Fibroblast of the aortic adventitia (primary cell): ENCODE measurements at places on chromosomes 2 and 18.

- DNase-seq, result peak; percentile 83
These were observed 28.0 kb downstream of the GCG start for GRCh38 chr2:162123806-162124758.

DNA sequence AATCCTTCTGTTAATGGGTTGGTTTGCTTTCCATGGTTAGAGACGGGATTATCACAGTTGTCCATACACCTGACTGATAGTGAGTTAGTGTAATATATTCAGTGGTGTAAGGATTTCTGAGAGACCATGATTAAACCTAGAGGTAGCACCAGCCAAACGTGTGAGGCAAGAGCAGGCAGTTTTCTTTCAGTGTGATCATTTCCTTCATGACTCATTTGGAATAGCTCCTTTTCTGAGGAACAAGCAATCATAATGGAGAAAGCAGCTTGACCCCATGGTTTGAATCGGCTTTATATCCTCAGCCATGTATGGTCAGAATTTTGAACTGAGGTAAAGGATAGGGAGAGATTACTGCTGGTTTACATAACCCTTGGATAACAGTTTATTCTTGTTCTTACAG lies 2.9 kb downstream of the MXD1 start:
- peak; percentile 94 for DNase-seq

DNA sequence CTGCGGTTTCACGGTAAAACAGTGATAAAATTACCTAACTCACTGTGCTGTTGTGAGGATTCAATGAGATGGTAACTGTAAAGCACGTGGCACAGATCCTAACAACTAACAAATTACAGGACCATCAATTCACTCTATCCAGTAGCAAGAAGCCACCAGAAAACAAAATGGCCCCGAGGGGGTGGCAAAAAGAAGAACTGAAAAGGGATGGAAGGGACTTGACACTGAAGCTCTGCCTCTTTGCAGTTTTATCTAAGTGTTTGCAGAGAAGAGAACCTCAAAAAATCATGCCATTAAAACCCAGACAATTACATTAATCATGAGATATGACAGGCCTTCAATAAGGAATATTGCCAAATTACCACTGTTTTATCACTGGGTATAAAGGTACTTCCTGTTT lies 46.7 kb downstream of the IRS1 start:
- DNase-seq, result no peak

- peak; percentile 87 for DNase-seq
These were observed 16.2 kb downstream of the DOCK10 start for GRCh38 chr2:225025917-225026571.

DNA sequence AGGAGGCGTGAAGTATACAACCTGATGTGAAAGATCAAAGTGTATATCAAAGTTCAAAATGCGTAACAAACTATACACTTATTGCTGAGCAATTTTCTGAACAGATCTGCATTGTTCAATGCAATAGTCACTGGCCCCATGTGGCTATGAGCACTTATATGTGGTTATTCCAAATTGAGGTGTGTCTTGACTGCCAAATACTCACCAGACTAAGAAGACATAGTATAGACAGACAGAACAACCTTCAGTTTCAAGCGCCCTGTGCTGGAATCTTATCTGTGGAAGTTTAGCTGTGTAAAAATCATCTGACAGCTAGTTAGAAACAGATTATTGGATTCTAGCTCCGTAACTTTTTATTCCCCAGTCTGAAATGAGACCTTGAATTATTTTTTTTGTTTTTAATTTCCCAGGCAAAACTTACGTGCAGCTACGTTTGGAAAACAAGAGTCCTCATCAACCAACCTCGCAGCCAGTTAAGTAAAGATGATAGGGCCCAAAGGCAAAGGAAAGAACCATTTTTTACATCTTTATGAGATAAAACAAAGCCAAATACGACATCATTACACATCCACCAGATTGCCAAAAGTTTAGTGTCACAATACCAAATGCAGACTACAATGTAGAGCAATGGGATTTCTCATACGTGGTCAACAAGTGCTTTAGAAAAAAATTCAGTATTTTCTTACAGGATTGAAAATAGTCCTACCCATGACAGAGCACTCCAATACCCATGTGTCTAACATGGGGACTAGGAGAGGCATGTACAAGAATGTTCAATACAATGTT lies 37.2 kb downstream of the MBOAT2 start:
- DNase-seq, result peak; percentile 81

DNA sequence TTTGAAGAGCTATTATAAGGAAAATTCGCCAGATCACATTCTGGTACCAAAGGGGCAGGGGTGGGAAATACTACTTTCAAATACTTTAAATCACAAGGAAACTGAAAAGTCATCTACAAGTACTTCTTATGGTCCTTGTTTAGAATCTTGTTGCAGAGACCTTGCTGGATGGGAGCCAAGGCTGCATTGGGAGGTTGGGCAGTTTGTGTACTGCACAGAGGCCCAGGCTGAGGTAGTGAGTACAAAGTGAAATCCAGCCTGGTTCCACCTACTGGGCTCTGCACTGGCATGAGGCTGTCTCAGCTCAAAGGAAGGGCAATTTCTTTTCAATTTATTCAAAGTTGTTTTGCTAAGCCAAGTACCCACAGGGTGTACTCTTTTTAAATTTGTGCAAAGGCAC lies 140.3 kb upstream of the DLX2 start:
- no peak for DNase-seq

DNA sequence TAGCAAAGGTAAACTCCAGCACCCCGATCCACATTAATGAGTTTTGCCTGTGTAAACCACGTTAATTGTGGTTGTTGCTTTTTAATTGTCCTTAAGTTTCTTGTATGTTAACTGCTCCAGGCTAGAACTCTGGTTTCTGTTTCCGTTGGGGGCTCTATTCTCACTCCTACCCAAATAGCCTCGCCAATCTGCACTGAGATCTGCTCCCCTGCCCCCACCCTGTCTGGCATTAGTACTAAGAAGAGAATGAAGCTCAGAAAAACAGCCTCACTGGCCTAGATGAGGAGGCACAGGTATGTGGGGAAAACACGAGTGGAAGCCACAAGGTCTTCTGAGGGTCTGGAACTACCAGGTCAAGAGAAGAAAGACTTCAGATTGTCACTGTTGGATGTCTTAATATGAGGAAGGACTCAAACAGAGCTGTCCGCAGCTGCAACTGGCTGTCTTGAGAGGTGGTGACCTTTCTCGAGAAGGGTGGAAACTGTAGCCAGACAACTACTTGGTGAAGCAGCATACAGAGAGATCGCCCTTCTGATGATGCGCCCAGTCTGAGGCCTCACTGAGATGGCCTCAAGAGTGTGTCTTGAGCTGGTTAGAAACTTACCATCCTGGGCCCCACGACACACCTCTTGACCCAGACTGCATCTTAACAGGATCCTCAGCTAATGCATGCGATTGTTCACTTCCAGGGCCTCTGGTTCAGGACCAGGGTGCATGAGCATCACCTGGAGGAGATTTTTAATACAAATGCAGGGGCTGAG lies 73.1 kb downstream of the TGOLN2 start:
- no peak for DNase-seq

DNA sequence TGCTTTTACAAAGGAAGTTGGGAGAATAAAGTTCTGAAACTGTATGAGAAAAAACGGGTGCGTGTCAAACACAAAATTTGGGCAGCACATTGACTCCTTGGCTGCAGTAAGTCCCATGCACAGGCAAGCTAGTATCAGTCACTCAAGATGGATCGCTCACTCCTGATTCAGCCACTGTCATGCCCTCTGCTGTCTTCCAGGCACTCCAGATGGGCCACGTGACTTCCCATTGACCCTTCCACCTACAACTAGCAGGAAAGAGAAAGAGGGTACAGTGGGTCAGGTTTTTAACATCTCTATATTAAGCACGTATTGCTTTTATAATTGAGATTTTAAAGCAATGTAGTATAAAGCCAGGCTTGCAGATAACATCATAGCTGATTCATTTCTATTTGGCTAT lies 8.6 kb downstream of the ARHGEF33 start:
- DNase-seq, result no peak

DNA sequence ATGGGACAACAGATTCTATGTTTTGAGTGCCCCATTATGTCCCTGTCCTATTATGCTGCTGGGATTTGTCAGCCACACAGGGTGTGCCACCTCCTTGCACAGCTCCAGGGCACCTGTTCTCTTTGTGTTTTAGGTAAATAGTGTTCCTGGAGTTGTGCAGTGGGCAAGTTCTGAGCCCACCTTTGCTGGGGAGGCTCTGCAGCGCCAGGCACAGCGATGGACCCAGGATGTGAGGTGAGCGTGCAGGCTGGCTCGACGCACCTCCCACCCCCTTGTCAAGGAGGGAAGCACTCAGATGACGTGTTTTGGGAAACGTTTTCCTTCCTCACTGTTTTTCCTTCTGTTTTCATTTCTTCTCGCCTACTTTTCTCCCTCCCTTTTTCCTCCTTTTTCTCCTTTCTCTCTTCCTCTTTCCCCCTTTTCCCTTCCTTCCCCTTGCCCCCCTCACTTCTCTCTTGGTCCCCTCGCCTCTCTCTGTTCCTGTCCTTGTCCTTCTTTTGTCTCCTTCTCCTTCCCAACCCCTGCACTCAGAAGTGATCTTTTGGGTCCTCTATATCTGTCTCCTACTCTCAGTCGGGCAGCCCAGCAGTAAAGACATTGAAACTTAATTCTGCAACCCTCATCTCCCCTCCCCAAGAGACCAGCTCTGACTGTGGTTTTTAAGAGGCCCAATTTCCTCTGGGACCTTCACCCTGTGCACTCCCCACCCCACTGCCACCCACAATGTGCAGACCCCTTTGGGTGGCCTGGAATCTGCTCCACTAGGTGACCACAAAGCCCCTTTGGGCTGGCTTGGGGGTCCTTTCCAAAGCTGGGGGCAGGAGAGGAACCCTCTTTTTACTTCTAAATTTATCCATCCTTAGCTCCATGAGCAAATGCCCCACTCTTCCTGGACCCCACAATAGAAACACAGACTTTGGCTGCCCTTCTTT lies 104.0 kb downstream of the MCFD2 start:
- no peak for DNase-seq

DNA sequence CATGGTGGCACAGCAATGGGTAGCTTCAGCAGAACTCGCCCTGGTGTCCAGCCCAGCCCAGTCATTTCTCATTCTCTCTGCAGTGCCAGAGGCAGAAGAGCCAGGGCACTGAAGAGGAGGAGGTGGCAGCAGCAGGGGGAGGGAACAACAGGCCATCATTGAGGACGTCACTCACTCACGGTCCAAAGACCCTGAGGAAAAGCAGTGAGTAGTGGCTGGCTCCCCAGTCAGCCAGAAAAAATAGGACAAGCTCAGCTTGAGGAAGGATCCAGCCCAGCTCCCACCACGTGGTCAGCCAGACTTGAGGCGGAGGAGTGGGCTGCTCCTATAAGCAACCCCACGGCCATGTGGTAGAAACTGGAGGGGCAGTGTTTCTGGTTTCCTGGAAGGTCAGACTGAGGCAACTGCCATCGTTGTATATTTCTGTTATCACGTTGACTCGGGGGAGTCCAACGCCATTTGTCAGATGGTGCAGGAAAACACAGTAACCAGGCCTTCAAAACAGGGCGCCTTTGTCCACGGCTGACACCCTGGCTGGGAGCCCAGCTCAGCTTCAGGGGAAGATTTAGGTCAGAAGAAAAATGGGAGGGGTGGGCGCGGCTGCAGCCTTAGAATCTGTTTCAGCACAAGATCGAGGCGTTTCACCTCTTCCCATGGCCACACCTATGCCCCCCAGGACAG lies 19.0 kb upstream of the TMEM247 start:
- DNase-seq, result no peak

GRCh38 chr2:134985061-134985460 lies 62.2 kb downstream of the MAP3K19 start:
- no peak for DNase-seq

DNA sequence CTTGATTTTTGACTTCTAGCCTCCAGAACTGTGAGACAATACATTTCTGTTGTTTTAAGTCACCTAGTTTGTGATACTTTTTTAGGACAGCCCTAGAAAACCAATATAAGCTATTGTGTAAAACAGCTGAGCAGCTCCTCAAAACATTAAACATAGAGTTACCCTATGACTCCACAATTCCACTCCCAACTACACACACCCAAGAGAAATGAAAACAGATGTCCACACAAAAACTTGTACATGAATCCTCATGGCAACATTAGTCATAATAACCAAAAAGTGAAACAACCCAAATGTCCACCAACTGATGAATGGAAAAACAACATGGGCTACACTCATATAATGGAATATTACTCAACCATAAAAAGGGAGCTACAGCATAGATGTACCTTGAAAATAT lies 32.6 kb downstream of the TNS1 start:
- peak; percentile 51 for DNase-seq

DNA sequence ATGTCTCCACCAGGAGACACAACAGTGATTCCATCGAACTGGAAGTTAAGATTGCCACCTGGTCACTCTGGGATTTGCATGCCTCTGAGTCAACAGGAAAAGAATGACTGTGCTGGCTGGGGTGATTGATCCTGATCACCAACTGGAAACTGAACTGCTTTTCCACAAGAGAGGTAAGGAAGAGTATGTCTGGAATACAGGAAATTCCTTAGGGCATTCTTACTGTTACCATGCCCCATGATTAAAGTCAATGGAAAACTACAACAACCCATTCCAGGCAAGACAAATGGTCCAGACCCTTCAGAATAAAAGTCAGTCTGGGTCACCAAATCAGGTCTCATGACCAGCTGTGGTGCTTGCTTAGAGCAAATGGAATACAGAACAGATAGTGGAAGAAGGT lies 12.0 kb upstream of the DDX1 start:
- no peak for DNase-seq

DNA sequence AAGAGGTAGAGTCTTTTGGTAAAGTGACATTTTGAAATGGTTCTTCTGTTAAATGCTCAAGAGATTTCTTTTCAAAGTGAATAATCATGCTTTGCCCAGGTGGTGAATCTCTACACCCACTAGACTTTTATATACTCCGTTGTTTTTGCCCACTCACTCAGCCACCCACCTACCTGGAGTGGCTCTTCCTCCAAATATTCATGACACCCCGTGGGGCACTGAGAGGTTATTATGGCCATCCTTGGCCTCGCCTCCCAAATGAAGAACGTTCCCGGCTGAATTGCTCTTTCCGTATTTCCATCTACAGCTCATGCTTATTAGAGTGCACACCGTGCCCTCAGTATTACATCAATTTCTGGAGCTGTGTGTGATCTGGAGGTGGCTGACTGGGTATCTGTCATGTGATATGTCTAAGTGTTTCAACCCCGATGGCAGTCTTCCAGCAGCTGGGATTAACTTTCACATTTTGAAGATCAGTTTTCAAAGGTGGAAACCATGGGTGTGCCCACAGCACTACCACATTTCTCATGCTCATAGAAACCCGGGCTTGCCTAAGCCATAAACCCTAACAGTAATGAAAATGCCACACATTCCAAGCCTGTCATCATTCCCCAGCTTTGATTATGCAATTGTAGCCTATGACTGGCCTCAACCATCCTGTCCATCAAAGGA lies 406.6 kb upstream of the MMADHC start:
- DNase-seq, result peak; percentile 67

- no peak for DNase-seq
These were observed 188.6 kb upstream of the GATA6 start for GRCh38 chr18:21980744-21981143.

DNA sequence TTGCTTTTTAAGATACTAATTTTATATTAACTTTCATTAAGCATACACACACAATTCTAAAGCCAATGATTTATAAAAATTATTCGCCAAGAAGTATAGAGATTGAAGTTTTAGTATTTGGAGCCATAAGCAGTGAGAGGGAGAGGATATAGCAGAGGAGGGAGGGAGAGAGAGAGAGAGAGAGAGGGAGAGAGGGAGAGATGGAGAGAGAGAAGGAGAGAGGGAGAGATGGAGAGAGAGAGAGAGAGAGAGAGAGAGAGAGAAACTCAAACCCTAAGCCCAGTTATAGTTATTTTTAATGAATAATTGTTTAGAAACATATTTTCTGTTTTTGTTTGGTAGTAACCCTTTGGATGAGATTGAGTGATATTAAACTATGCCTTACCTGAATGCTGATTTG lies 5.3 kb downstream of the TWIST2 start:
- DNase-seq, result no peak

GRCh38 chr2:44097322-44097907 lies 71.3 kb upstream of the PPM1B start:
- no peak for DNase-seq
